ENCODE measurements at places on chromosomes 7 and 10.

DNA sequence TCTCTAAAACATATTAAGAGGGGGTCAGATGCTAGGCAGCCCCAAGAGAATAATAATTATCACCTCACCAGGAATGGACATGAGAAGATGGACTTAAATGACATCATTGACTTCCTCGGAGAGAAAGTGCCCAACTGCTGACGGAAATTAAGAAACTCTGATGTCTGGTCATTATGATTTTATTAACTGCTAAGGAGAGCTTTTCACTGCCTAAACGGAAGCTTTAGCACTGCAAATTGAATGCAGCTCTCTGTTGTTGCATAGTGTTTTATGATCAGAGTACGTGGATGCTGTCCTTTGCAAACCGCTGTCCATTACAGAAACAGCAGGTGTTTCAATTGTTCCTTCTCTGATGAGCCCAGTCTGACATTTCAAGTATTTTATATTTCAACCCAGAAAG, 89.4 kb upstream of the GALNT17 start:
- no peak for DNase-seq

DNA sequence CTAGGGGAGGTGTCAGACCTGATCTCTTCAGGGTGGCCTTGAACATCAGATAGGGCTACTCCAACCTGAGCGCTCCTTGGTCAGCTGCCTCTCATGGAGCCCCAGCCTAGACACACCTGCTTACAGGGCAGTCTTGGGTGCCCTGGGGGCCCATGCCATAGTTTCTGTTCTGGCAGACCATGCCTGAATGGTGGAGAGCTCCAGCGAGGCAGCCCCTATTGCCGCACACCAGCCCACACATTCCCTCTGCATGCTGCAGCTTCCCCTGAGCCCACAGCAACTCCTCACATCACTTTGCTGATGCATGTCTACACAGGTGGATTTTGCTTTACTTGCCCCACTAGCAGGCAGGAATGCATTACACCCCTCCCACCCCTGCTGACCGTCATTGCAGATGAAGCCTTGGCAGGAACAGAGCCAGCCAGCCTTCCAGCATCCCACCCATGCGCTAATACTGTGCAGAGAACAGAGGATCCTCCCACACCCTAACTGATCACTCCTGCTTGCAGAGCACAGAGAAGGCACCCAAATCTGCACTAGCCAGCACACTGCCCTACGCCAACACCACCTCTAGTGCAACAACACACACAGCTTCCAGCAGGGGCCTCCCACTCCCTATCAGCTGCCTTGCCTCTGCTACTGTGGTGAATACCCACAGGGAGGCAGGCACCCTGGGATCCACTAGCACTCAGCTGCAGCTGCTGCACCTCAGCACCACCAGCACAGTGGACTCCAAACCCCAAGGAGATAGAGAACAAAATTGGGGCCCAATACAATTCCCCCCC, 43.0 kb upstream of the GRM3 start:
- DNase-seq, result no peak

- DNase-seq, result no peak
These were observed 43.5 kb upstream of the SORBS1 start for GRCh38 chr10:95604630-95605029.

GRCh38 chr10:80487421-80487785, 33.3 kb downstream of the TSPAN14 start:
- DNase-seq, result no peak

- no peak for DNase-seq
These were observed 602.9 kb upstream of the GHITM start for GRCh38 chr10:83536426-83536825.

DNA sequence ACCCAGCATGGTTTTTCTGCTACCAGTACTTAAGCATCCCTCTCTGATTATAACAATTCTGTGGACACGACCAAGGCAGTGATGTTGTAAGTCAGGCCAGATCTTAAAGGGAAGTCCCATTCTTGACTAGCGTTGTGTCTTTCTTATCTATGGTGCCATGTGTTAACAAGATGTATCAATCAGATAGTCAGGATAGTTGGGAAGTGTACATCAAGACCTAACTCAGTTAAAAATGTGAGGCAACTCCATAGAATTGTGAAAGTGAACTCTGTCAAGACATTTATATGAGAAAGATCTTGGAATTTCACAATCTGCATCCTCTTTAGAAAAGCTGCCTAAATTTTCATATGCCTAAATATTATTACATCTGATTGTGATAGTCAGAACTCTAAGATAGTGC, 341.7 kb upstream of the SEMA3D start:
- DNase-seq, result no peak

GRCh38 chr10:28891058-28891713, 213.9 kb downstream of the BAMBI start:
- no peak for DNase-seq

DNA sequence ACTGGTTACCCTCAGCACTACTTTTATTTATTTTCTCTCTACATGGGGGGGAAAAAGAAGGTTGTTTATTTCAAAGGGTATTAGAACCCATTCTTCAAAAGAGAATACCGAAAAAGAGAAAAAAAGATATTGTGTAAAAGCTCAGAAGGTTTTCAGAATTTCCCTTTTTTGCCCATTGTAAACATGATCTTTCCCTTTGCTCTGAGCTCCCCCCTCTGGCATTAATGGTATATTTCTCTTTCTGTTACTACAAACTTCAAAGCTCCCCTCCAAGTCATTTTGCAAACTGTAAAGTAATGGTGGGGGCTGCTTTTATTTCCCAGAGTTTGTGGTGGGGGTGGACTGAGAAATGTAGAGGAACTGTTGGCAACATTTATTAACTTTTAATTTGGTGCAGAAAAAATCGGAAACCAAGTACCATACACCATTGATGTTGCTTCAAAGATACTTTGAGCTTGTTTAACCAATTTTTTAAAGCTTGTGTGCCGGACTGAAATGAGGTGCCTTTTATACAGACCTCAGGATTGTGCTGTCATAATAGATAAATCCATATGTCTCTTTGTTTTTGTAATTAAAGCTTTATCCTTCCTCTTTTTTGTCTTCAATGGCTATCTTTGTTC, 181.5 kb downstream of the EXOC4 start:
- DNase-seq, result no peak

DNA sequence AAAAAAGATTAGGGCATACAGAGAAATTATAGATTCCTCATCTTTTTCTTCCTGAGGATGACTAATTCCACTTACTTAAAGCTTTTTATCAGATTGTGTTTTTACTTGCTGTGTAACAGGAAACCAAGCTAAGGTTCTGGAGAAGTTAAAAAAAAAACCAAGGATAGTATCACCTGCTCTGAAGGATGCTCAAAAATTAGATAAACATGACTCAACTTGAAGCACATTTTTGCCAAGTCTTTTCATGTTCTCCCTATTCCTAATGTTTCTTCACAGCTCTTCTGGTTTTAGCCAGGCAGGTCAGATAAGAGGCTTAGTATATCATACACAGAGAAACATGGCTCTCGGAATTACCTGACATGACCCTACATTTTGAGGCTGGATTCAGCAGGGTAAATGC, 90.3 kb downstream of the CPEB3 start:
- DNase-seq, result no peak

DNA sequence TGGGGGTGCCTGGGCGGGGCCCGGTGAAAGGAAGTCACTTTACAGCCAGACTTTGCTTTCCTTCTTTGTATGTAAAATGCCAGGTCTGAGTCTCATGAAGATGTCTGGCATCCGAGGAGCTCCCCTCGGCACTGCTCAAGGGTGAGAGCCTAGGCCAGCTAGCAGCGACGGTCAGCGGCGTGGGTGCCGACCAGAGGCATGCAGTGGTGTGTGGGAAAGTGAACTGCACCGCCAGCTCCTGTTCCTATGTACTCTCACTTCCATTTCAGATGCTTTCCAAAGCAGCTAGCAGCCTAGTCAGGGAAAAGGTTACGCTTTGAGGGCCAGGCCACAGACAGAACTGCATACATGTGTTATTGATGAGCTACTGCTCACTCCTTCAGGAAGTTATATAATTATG, 172.8 kb downstream of the ZMYND11 start:
- no peak for DNase-seq

GRCh38 chr7:46485481-46486065, 564.5 kb upstream of the IGFBP3 start:
- DNase-seq, result no peak

- no peak for DNase-seq
These were observed 1.5 kb downstream of the ZNF394 start for GRCh38 chr7:99498546-99498944.

GRCh38 chr10:1643161-1643907, 94.0 kb downstream of the ADARB2 start:
- DNase-seq, result no peak

DNA sequence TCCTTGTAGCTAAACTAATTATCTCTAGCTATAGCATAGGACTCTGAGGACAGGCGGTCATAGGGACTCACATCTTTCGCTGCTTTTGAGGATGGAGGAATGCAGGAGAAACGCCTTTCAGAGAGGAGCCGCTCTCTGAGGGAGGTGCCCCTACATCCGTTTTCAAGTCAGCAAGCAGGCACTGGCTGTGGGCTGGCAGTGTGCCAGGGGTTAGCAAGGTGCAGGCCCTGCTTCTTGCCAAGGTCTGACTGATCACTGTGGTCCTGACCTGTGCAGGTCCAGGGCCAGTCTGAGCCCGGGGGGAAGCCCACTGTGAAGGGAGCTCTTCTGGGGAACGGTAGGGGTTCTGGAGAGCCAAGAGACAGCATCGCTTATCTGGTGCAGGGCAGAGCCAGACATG, 89.4 kb downstream of the SH3PXD2A start:
- peak; percentile 77 for DNase-seq

DNA sequence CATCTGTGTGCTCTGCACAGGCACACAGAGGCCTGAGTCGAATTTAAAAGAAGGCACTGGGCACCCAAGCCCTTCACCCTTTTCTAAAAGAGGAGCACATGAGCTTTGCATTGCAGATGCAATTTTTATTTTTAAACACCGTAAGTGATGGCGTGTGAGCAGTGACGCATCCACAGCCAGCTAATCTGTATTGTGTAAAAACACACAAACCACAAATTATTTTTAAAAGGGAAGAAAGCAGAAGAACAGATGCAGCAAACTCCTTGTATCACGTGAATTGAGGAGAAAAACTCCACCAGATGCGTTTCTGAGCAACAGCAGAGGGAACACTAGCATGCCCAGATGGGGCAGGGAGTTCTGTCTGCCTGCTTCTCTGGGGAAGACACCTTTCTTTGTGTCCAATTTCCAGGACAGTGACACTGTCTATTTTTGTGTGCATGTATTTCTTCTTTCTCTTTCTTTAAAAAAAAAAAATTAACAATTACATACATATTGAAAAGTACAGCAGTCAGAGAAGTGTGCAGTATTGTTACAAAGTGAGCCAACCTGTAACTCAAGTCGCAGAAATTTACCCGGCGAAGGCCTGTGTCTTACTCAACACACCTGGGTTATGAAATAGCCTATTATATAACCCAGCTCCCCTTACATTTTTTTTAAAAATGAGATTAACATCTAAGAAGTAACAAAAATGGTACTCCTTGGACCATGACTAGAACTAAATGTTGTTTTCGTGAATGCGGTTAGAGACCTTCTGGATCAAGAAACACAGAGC, 39.2 kb downstream of the EEPD1 start:
- no peak for DNase-seq

DNA sequence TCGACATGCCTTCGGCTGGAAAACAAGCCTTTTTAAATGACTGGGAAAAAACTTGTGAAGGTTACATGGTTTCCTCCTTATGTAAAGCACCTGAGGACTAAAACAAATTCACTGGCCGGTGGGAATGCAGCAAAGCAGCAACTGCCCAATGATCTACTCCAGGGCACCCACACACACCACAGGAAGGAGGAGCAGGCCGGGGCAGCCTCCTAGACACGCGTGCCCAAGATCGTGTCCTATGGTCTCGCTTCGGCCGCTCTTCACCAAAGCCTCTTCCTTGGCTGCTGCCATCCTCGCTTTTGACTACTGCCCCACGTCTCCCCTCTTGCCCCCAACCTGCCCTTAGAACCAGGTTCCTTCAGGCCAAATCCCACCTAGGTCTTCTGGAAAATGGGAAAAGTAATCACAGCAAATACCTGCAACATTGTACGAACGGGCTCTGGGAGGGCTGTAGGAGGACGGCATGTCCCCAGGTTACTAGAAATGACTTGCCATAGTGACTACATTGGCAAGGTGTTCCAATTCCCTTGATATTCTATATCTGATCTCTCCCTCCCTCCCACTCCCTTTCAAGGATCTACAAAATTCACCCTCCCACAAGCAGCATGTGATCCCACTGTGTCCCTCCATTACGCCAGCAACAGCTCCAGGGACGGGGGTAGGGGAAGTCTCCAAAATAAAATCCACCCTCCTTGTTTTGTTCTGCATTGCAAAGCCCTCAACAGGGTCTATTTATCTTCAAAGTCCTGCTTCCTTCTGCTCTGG, 84.9 kb downstream of the RNF216 start:
- no peak for DNase-seq

DNA sequence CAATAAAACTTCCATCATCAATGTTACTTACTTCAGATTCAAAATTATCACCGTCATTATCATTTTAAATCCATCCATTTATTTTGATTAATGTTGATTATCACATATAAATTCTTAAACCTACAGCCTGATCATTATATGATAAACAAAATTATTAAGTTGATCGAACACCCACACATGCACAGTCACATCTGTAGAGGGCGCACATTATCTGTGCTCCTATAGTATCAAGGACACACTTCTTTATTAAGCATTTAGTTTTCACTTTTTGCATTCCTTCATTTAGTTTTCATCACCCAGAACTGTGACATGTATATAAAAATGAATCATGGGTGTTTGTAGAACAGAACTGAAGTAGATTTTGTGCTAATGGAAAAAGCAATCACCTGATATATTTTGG, 26.2 kb upstream of the ZNF716 start:
- DNase-seq, result no peak

DNA sequence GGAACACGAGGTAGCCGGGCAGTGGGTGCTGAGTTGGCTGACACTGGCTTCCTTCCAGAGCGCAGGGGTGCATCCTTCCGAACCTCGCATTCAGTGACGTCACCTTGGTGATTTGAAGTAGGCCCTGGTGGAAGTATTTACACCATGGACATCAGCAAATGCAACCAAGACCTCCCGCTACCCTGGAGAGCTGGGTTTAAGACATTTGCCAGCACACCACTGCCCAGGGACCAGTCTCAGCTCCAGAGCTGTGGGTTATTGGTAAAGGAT, 106.4 kb upstream of the GPR26 start:
- DNase-seq, result no peak

- no peak for DNase-seq
These were observed 4.7 kb upstream of the CREB5 start for GRCh38 chr7:28407651-28408050.

- DNase-seq, result no peak
These were observed 102.1 kb downstream of the ARHGAP22 start for GRCh38 chr10:48502791-48503190.

DNA sequence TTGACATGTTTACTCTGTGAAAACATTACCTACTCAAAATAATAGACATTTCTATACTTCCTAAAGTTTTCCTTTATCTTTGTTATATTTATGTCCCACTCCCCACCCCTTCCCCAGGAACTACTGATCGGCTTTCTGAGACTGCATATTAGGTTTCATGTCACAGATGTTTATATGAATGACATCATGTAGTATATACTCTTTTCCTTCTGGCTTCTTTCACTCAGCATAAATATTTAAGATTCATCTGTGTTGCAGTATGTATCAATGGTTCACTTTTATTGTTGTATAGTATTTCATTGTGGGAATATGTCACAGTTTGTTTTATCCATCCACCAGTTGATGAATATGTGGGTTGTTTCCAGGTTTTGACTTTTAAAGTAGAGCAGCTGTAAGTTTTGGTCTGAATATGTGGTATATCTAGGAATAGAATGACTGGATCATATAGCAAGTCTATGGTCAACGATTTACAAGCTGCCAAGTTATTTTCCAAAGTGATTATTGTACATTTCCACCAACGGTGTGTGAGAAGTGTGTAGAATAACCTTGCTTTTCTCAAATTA, 73.8 kb upstream of the CAV2 start:
- no peak for DNase-seq

GRCh38 chr7:77245015-77245755, 45.6 kb upstream of the FGL2 start:
- DNase-seq, result no peak

Measured in central memory CD4-positive, alpha-beta T cell (primary cell).